ENCODE measurements at places on chromosomes 3 and 15. TPM values are rescaled to one million over a fixed set of nuclear protein-coding genes. Genes with fewer than 3 reads are reported as not detected.

The PYDC2 gene
- not detected for polyA plus RNA-seq

The GPR15 gene
- not detected for polyA plus RNA-seq

The ERC2 gene
- 0.92 TPM for polyA plus RNA-seq

The RETNLB gene
- not detected for polyA plus RNA-seq

The ANKRD34C gene
- 0.11 TPM for polyA plus RNA-seq

The MRPS11 gene
- polyA plus RNA-seq, result 96.8 TPM

The BCHE gene
- polyA plus RNA-seq, result 2.8 TPM

The GPR62 gene
- polyA plus RNA-seq, result 0.41 TPM

The HSPBAP1 gene
- 8.3 TPM for polyA plus RNA-seq

The HDGFL3 gene
- polyA plus RNA-seq, result 13.9 TPM

The HRH1 gene
- polyA plus RNA-seq, result 1.9 TPM

The MUC13 gene
- polyA plus RNA-seq, result 6.4 TPM

The GUCA1C gene
- 2.7 TPM for polyA plus RNA-seq

The MRAS gene
- 30.9 TPM for polyA plus RNA-seq

The PDZRN3 gene
- polyA plus RNA-seq, result 9.5 TPM

The LRRC3B gene
- polyA plus RNA-seq, result not detected

The ROPN1 gene
- not detected for polyA plus RNA-seq

The CCDC191 gene
- polyA plus RNA-seq, result 3.7 TPM

The VPS13C gene
- 12.5 TPM for polyA plus RNA-seq

The TIGIT gene
- polyA plus RNA-seq, result not detected

The OIP5 gene
- not detected for polyA plus RNA-seq

The IQGAP1 gene
- 70.0 TPM for polyA plus RNA-seq

Measured in kidney (tissue), 22 donors.